ENCODE measurements at places on chromosomes 3 and 15. TPM values are rescaled to one million over a fixed set of nuclear protein-coding genes. Genes with fewer than 3 reads are reported as not detected.

PRKCD gene
- 13.5 TPM for total RNA-seq

MBNL1 gene
- 86.5 TPM for total RNA-seq

ACKR2 gene
- total RNA-seq, result 0.92 TPM

C3orf20 gene
- total RNA-seq, result not detected

GOLGA8B gene
- total RNA-seq, result 4.9 TPM

IL5RA gene
- total RNA-seq, result not detected

RAD54L2 gene
- total RNA-seq, result 7.8 TPM
